Cardiac fibroblast (primary cell): ENCODE measurements at places on chromosomes 5 and 9.

DNA sequence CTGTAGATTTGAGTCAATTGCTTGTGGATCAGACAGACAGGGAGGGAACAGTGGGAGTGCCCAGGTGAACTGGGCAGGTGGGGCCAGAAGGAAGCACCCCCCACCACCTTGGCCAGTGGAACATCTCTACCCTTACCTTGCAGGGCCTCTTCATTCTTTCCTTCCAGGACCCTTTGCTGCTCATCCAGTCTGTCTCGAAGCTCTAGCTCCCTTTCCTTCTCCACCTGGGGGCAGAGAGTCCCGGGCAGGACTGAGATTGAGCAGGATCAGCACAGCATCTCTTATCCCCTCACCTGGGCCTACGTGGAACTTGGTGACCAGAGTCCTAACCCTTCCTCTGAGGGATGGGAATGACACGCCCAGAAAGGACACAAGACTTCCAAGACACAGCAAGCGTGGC is 25.0 kb downstream of the CCDC69 start:
- no peak for DNase-seq

GRCh38 chr9:79575547-79575946 is 3.8 kb downstream of the TLE4 start:
- DNase-seq: peak; percentile 10

DNA sequence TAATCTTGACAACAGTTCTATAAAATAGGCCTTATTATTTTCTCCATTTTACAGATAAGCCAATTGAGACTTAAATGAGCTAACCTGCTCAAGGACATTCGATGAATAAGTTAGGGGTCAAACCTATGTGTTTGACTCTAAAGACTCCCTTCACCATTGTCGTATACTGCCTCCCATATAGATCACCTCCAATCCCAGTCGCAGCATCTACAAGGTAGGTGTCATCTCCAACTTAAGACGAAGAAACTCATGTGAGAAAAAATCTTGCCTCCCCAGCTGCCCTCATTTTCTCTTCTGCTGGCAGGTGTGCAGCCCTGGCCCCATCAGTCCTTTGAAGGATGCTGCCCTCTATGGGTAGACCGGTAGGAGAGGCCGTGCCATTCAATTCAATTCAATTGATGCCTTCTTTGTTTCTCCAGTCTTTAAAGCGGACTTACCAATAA is 75.2 kb upstream of the SMARCA2 start:
- DNase-seq: no peak

- no peak for DNase-seq
Observed at GRCh38 chr5:126115059-126115629, 308.1 kb upstream of the GRAMD2B start.
